Amniotic epithelial cell (primary cell): ENCODE measurements at places on chromosomes 1 and 21.

- DNase-seq, result no peak
Measured at GRCh38 chr1:111587509-111588174, 31.9 kb upstream of the RAP1A start.

DNA sequence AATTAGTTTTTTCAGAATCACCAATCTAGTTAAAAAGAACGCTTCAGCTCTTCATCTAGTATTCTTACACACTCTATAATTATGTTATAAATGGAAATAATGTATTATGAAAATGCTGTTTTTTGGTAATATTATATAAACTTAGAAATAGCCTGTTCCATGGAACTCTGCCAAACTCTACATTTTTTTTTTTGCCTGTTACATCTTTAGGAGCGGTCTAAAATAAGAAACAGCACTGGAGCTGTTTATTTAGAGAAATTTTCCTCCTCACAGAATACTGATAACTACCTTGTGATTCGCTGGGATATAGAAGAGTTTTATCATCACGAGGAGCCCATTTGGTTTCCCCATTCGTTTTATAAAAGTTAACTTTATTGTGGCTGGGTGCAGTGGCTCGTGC lies 58.5 kb downstream of the PKN2 start:
- no peak for DNase-seq

DNA sequence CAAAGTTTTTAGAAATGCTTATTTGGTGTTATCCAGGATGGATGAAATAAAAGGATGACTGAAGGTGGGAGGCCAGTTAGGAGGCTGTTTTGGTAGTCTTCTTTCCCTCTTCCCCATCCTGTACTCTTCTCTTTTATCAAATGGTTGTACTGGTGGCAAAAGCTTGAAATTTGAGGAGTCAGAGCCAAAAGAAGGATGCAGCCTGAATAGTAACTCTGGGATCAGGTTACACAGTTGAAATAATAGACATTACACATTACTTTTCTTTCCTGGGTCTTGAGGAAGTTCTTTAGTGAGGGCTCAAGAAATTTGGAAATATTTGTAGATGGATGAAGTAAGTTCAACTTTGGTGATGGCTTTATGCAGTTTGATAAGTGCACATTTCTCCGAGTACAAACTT lies 108.6 kb downstream of the GPR52 start:
- no peak for DNase-seq

GRCh38 chr1:171433451-171433850 lies 51.9 kb upstream of the PRRC2C start:
- DNase-seq, result peak; percentile 53

DNA sequence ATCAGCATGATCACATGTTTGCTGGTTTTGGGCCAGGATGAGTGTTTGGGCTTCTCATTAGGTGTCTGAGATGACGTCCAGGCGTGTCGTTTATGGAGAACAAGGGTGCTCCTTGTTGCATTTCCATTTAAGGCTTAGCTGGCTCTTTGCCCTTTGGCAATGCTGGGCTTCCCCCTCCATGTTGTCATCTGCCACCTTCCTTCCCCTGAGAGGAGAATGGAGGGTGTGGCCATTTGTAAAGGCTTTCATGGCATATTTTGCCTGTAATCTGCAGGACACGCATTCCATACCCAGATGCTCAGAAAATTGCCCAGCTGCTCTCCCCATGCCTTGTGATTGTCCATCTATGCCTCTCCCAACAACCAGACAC lies 27.7 kb downstream of the PKP1 start:
- DNase-seq, result no peak

DNA sequence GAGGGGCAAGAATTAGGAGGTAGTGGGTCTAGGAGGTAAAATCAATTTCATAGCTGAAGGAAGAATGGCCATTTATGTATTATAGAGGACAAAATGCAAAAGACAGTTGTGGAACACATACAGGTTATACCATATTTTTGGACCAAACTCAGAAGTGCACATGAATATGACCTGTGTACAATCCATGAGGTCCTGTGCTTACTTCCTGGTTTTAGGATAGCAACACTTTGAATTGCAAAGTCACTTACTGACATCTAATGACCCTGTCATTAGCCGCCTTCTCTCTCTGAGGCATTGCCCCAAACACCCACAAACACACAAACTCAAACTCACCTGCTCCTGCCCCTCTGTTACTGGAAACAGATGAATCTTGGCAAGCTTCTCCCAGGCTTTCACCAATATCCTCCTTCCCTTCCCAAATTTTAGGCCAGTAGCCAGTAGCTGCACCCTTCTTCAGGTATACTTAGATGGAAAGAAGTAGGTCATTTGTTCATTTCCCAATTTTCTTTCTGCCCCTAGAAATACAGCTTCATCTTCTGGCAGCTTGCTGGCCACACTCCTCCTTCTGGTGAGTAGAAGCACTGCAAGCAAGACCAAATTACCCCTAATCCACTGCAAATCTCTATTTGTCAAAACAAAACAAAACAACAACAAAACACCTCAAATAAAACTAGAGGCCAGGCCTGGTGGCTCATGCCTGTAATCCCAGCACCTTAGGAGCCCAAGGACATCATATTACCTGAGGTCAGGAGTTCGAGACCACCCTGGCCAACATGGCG lies 13.7 kb upstream of the RPL5 start:
- peak; percentile 47 for DNase-seq

DNA sequence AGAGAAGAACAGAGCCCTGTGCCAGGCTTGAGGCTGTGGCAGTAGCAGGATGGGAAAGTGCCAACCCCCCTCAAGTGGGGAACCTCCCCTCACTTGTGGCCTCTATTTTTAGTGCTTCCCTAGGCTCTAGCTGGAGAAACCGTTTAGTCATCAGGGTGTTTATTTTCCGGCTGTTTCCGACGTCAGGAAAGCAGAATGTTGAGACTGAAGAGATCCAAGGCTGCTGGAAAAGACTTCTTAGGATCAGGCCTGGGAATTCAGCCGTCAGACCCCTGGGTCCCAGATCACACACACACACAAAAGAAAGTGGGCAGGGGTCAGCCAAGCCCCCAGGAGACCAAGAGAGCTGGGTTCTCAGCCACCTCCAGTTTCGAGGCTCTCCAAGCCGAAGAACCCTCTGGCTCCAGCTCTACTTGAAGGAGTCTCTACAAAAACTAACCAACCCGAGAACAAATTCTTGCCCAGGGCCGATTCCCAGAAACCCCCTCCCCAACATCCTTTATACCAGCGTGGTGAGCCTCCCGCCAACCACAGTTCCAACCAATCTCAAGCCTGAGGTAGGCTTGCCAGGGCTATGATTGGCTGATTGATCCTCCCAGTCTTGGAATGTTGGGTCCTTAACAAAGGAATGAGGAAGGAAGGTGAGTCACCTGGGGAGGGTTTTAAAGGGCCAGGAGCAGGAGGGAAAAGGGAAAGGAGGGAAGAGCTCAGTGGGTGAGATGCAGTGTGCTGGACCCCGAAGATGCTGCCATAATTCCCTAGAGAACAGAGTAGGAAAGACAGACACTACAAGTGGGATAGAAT lies 2.5 kb upstream of the MEF2D start:
- peak; percentile 93 for DNase-seq
